CD4-positive, CD25-positive, alpha-beta regulatory T cell (primary cell): ENCODE measurements at places on chromosomes 16 and 17. TPM values are rescaled to one million over a fixed set of nuclear protein-coding genes. Genes with fewer than 3 reads are reported as not detected.
A peak's percentile ranks its signal among the peaks of the same experiment; 100 is the strongest.

- peak; percentile 35 for DNase-seq
Observed at GRCh38 chr16:29745121-29745852, 503 bp downstream of the C16orf54 start.

GRCh38 chr17:55410722-55411462, 10.7 kb downstream of the MMD start:
- no peak for DNase-seq

DNA sequence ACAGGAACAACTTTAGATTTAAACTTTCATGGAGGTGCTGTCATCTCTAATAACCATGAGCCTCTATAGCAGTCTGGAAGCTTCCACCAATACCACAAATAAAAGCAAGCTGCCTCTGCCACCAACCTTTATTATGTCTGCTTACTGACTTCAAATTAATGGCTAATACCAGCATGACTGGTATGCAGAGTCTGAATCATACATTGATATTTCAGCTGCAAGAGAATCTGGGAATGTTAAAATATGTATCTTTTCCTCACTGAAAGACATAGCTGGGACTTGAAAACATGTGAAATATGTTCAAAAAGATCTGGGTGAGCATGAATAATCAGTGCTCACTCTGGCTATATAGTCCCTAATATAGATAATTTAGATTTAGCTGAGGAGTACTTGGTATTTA, 488.6 kb downstream of the CDH8 start:
- no peak for DNase-seq

- no peak for DNase-seq
Observed at GRCh38 chr17:31733326-31733725, 125.7 kb downstream of the COPRS start.

DNA sequence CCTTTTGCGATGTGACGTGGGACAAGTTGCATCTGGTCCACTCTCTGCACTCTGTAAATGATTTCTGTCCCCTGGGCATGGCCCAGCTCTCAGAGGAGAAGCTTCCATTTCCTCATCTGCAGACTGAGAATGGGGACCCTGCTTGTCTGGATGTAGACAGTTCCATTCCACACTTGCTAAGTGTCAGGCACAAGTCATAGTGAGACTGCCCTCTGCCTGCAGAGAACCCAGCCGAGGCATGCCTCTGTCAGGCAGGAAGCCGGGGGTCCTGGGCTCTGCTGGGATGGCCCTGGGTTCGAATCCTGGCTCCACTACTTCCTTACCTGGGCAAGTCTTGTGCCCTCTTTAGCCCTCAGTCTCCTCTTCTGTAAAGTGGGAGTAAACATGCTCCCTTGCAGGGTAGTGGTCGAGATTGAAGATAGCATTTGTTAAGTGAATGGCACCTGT, 4.1 kb downstream of the MAP2K3 start:
- DNase-seq = no peak

Gene USP6
- not detected for polyA plus RNA-seq

DNA sequence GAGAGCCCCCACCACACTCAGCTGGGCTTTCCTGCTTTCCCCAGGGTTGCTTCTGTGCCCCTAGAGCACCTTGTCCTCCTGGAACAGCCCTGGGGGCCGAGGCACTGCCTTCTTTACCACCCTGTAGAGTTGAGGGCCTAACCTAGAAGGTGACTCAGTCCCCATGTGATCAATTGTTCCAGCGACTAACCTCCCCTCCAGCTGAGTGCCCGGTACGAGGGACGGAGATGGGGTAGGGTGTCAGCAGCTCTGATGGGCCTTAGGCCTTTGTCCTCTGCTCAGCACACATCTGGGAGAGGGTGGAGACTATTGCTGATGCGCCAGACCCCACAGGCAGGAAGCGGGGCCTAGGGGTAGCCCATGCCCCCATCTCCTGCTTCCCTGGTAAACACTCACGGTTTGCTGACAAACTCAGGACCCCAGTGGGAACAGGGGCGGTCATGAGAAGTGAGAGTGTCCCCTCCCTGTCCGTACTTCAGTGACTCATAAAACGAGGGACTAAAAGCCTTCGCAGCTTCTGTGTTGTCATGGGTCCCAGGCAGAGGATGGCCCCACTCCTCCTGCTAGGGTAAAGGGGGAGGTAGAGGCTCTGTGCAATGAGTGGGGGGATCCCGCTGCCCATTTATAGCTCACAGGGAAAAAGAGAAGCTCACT, 33.1 kb downstream of the NECAB2 start:
- no peak for DNase-seq

DNA sequence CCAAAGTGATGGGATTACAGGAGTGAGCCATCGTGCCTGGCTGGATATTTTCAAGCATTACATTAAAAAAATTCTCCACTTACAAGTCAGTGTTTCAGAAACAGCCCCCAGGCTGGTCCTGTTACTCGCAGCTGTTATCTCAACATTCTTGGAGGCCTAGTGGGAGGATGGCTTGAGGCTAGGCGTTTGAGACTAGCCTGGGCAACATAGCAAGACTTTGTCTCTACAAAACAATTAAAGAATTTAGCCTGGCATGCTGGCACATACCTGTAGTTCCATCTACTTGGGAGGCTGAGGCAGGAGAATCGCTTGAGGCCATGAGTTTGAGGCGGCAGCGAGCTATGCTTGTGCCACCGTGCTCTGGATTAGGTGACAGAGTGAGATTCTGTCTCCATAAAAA, 26.5 kb upstream of the SPNS3 start:
- DNase-seq = no peak

Gene RUNDC3A
- polyA plus RNA-seq = not detected

Gene ST6GALNAC2
- not detected for polyA plus RNA-seq

DNA sequence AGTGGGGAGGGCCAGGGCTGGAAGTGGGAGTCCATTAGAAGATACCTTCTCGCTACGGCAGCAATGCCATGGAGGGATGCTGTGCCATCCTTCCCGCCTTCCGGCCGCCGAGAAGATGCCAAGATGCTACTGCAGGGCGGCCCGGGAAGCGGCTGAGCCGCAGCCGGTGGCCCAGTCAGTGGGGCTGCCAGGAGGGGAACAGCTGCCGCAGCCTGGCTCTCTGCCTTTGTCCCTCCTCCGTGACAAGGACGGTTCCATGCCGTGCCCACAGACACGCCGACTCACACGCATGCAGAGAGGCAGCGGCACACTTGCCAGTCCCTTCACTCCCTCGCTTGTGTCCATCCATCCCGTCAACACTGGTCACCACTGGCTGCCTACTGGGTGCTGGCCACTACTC, 20.2 kb upstream of the NCBP3 start:
- DNase-seq = no peak

GRCh38 chr17:40056379-40057015, 2.3 kb upstream of the MED24 start:
- DNase-seq = no peak

DNA sequence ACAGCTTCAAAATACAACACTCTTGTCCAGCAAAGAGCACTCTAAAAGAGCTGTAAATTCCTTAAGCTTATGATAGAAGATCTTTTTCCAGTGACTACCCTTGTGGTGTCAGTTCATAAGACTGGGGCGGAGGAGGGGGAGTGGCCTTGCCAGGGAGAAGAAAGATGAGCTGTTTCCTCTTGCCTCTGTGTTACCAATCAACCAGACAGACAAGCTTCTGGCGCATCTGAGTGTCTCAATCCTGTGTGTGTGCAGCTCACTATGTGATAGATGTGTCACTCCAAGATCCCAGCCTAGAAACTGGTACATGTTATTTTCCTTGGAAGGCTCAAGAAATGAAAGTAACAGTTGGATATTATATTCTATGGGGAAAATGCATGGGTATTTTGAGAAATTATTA, 167.4 kb upstream of the CACNG3 start:
- DNase-seq = no peak

DNA sequence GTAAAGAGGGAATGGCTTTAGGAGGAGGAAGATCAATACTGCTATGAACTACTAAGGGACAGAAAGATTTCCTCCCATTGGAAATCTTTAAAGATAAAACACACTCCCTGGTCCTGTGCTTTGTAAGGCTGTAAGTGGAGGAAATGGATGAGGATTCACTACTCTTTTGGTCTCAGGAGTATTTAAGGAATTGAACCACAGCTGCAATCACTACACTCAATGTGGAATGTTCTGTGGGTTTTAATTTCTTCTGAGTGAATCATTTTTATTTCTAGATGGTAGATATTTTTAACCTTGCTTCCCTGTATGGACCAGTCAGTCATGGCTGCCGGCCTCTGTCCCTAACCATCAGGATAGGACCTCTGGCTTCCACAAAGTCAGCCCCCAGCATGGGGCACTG, 65.6 kb downstream of the SDR42E1 start:
- no peak for DNase-seq

DNA sequence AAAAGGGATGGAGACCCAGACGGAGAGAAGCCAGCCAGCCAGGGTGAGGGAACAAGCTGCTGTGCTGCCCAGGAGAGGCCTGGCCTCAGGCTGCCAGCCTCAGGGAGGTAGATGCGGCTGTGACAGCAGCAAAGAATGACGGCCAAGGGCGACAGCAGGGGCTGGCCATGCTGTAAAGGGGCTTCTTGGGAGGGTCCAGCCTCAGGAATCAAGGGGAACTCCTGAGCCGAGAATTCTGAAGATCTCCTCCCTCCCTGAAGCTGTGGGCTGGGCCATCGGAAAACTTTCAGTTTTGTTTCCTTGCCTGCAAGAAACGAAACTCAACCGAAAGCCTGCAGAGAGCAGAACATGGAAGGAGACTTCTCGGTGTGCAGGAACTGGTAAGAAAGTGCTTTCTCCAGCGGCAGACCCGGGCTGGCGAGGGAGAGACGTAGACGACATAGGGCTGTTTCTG, at the start of gene XAF1:
XAF1 (plus strand) TSS at position 316 of the 454 bp plus-strand sequence; CDS start at position 349, 33 bp downstream.
- peak; percentile 84 for DNase-seq

DNA sequence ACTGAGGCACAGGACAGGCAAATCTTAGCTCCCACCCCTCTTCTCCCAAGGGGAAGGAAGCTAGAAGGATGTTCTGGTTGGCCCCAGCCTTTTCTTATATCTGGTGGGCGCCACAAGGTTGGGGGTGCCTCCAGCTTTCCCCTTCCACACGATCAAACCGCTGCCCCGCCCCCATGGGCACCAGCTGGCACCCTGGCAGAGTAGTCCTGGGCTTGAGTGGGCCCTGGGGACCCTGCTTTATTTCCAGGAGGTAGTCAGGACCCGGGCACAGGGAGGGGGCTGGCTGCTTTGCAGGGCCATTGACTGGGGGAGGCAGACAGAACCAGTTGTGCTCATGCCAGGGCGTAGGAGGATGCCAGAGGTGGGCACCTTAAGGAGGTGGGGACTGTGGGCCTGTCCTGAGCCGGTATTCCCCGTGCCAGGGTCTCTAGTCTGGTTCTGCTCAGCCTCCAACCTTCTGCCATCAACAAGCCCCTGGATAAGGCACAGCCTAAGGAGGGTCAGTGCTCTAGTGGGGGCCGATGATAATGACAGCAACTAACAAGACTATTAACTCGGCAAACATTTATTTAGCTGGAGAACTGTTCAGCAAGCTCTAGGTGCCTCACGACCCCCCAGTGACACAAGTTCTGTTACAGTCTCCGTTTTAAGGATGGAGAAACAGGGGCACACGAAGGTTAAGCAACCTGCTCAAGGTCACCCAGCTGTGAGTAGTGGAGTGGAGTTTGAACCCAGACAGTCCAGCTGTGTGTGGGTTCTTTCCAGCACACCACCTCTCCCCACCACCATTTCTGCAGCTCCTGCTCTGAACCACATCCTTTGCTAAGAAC, 7.6 kb upstream of the PPP1R1B start:
- DNase-seq = no peak

DNA sequence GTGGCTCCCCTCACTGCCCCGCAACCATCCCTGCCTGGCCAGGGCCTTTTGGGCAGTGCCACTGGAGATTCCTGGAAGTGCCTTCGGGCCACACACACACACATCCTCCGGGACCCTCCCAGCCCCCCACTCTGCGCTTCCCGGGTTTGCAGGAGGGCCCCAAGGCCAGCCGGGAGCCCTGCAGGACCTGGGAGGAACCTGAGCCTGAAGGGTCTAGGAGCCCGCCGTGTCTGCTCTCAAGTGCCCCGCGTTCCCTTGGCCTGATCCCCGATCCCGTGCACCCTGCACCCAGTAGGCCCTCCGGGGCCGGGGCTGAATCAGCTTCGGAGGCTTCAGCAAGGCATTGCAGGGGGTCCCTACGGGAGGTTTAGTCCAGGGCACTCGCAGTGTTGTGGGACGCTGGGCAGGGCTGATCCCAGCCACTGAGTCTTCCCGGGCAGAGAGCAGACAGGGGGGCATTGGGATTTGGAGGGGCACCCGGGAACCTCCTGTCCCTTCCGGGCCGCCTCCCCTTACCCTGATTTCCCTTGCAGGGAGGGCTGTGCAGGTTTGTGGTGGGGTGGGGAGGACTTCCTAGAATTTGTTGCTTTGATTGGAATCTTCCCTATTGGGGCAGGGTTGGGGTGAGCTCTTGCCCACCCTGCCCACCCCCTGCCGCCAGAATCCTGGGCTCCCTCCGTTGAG, 36.9 kb downstream of the TMEM235 start:
- DNase-seq = no peak

Gene GFAP
- not detected for polyA plus RNA-seq

DNA sequence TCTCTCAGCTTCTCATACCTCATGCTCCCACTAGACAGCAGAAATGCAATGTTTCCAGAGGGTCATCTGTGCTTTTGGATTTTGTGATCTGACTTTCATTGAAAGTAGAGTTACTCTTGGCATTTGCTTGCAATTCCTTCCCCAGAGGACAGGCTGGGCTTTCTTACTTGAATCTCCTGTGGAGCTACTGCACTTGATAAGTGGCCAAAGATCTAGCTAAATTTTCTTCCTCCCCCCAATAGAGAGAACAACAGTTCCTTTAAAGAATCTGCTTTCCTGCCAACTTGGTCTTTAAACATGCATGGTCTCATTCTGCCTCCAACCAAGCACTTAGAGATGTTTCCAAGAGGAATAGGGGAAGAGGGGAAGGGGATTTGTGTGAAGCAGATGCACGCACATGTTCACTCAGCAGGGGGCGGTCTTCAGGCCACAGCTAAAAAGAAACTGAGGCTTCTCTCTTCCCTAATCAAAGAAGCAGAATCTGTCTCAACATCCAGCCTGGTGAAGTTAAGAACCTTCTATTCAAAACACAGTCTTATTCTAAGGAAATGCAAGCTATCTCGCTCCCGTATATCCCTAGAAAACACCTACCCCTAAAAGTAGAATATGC, 229.6 kb downstream of the ZFHX3 start:
- no peak for DNase-seq

Gene ZNF469
- not detected for polyA plus RNA-seq
